NCI-H446 treated with DMSO at 0.1 percent for 48 hours (cell line): ENCODE measurements at places on chromosomes 3 and 15.

GRCh38 chr3:186457236-186457635, 86.9 kb downstream of the CRYGS start:
- no peak for DNase-seq

DNA sequence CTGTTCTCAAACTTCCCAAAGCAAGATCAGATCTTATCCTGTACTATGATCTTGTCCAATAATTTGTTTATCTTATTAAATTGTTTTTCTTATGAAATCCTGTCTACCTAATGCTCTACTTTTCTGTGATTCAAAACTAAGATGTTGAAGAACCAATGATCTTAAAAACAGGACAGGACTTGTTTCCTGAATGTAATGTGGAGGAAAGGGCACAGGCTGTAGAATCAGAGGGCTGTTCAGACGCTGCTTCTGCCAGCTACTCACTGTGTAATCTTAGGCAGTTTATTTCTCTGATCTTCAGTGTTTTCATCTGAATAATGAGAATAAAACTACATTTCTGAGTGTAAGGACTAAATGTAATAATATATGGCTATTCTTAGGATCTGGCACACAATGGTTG, 20.1 kb upstream of the DMXL2 start:
- no peak for DNase-seq

DNA sequence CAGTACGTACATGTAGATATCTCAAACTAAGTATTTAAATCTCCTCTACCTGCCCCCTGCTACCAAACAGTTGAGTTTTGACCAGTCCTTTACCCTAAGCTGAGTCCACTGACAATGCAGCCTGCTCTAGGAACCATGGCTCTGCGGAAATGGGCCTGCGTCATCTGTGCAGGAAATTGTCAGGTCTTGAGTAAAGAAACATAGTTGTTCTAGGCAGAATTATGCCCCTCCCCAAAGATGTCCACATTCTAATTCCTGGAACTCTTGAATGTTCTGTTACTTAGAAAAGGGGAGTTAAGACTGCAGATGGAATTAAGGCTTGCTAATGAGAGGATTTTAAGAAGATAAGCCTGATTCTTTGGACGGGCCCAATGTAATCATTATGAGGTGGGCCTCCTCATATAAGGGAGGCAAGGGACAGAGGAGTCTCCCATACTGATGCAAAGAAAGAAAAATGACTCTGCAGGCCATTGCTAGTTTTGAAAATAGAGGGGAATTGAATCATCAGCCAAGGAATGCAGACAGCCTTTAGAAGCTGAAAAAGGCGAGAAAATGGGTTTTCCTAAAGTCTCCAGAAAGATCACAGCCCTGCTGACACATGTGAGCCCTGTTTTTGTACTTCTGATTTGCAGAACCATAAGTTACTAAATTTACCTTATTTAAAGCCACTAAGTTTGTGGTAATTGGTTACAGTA, 5.5 kb upstream of the VGLL3 start:
- DNase-seq, result no peak

DNA sequence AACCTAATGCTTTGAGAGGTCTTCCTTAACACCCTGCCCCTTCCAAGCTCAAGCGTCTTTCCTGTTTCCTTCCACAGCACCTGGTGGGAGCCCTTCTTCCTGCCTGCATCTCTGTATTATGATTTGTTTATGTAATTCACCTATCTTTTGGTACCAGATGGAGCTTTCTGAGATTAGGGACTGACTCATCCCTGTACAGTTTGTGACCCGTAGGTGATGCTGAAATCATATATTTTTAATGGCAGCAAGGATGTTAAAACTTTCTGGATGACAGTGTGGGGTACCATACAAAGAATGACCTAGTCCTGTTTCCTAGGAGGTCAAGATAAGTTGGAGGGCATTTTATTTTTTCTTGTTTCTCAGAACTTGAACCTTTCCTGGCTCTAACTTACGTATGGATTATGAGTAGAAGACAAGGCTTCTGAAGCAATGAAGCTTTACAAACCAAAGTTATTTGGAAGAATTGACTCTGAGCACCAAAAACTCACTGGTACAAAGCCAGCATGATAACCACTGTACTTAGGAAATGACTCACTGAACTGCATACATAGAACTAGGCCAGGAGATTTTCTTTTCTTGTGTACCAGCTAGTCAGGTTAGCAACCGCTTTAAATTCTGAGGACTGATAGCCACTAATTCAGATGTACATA, 46.6 kb downstream of the HHLA2 start:
- DNase-seq, result no peak

DNA sequence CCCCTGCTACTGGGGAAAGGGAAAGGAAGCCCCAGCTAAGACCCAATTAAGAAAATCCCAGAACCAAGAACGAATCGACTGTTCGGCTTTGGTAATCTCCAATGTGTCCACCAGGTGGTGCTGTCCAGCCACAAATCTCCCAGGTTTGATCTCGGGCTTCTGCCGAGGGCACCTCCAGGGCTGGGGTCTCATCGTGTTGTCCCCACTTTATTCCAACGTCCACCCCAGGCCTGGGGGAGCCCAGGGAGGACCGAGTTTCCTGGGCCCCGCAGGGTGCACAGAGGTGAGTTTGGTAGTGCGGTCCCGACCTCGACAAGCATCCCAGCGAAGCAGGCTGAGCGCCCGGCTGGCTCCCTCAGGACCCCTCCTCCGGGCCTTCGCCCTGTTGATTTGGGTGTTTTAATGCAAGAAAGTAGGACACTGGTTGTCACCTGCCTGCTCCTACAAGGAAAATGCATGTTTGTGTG, 185.1 kb downstream of the GOLGA6L6 start:
- no peak for DNase-seq

- no peak for DNase-seq
Observed at GRCh38 chr3:121362035-121362734, 183.6 kb downstream of the POLQ start.

DNA sequence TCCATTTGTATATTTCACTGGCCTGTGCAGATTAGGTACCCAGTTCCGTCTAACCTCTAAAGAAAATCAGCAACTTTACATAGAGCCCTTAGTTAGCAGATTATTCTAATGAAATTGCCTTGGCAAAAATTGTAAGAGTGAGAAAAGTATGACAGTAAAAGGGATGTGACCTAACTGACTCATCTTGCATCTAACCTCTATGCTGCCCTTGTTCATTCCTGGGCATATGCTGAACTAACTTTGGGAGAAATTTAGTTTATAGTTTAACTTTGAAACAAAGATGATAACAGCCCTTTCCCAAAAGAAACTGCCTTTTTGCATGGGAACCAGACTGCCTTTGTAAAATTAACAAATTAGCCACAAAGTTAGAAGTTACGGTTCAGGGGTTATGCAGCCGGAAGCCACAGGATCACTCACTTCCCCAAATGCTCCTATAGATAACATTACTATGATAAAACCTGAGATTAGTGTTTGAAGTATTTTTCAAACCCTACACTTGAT, 839.8 kb upstream of the ALCAM start:
- no peak for DNase-seq

DNA sequence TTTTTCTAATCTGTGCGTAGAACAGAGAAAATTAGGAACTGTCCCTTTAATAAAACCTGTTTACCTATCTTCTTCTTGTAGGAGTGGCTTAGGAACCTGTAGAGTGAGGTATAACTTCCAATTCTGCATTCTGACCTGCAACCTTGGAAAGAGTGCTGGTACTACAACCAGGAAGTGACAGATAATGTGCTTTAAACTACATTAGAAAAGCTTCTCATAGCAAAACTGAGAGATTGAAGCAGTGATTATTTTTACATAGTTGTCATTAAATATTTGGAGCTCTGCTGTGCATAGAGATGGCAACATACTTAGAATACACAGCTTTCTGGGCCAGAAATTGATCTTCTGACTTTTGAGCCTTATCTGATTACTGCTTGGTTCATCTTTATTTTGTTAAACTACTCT, 50.4 kb upstream of the ZDHHC23 start:
- DNase-seq, result no peak

DNA sequence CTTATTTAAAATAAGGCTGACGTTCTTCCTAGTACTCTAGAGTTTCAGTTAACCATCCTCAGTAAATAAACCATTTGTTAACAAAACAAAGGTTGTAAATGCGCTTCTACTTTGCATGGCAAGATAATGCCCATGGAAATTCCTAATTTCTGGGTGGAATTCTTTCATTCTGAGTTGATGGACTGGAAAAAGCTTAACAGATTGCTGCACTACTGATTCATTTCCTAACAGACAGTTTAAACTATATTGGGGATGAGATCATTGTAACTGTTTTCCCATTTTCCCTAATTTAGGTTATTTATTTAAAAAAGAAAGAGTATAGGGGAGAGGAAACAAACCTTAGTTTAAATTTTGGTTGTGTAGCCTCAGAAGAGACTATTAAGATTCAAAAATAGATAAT, 342.2 kb downstream of the NLGN1 start:
- peak; percentile 70 for DNase-seq

DNA sequence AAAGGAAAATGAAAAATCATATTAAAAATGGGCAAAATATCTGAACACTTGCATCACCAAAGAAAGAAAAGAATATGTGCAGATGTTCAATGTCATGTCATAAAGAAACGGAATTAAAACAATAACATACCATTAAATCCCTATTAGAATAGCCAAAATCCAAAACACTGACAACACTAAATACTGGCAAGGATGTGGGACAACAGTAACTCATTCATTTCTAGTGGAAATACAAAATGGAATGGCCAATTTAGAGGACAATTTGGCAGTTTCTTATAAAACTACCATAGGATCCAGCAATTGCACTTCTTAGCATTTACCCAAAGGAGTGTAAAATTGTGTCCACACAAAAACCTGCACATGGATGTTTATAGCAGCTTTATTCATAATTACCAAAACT, 542.5 kb upstream of the UBE2E2 start:
- no peak for DNase-seq

- DNase-seq, result no peak
Observed at GRCh38 chr15:75785771-75786574, 57.3 kb upstream of the UBE2Q2 start.

GRCh38 chr3:184005941-184006507, 11.7 kb downstream of the ABCC5 start:
- DNase-seq, result no peak

GRCh38 chr3:185824051-185825005, 514 bp downstream of the IGF2BP2 start:
- no peak for DNase-seq

DNA sequence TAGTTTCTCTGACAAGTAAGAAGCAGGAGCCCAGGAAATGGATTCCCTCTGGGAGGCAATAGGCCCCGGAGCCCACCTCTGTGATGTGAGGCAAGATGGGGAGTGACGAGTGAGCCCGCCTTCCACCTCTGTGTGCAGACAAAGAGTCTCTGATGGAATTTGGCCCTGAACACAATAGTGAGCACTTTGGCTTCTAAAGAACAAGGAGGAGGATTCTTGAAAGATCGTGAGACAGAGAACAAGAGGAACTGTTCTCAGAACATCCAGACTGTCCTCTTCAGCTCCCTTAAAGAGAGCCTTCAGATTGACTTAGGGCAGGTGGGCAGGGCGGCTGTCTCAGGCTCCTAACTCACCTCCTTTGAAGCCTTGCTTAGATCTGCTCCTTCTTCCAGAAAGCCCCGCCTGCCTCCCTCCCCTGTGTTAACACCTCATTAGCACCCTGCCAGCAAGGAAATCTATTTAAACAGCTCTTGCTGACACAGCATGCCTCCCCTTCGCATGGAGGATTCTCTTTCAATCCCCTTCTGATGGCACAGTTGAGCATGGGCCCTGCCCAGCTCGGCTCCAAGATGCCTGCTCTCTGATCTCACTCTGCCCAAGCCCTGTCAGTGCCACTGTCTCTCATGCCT, 430.3 kb downstream of the NTRK3 start:
- DNase-seq, result no peak

DNA sequence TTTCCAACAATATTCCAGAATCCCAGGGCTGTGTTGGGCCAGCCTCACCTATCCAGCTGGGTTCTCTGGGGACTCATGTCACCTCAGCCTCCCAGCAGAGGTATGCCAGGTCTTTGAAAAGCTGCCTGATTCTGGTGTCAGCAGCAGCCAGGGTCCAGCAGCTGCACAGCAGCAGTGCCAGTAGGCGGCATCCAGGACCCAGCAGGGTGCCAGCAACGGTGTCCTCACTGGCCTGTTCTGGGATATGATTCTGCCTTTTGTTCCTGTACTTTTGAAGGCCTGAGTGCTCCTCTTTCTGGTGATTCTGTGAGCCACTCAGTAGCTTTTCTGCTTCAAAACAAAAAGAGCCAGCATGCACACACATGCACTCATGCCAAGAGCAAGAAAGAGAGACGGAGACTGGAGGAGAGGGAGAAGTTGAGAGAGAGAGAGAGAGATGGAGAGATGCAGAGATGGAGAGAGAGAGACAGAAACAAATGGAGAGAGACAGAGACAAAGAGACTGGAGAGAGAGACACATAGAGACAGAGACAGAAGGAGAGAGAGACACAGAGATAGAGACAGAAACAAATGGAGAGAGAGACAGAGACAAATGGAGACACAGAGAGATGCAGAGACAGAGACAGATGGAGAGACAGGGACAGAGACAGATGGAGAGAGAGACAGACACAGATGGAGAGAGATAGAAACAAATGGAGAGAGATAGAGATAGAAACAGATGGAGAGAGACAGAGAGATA, 205.7 kb downstream of the UACA start:
- DNase-seq, result no peak

GRCh38 chr3:196189566-196190347, 21.4 kb downstream of the ZDHHC19 start:
- DNase-seq, result no peak

- no peak for DNase-seq
Observed at GRCh38 chr3:19348941-19349564, 200.7 kb downstream of the KCNH8 start.

DNA sequence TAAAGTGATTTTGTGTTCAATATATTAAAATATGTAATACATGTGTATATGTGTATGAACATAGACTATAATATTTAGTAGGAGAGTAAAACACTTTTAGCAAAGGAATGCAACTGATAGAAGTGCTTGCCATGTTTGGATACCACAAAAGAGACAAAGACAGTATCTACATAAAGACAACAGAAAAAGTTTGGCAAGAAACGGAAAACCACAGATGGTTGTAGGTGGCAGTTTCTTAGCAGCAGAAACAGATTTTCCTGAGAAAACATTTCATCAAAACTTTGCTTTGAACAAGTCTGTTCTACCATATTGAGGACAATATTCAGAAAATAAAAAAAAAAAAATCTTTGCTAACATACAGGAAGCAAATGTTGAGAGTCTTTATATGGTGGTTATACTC, 1560.4 kb upstream of the GBE1 start:
- no peak for DNase-seq

- no peak for DNase-seq
Observed at GRCh38 chr3:88987776-88988175, 119.6 kb upstream of the EPHA3 start.

DNA sequence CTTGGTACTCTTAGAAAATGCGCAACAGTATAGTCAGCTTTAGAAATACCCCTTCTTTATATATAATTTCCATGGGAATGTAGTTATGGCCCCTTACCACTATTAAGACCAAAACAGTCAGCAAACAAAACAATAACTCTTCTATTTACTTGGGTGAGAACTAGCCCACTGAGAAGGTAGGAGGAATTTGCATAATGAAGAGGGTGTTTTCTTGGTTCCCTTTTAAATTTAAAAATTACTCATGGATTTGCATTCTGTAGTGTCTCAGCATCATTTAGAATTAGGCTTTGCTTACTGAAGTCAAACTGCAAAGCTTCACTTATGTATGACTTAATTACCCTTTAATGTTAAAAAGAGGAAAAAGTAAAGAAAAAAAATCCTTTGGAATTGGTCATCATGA, 350.8 kb downstream of the PTPRG start:
- no peak for DNase-seq
